Uterus (tissue), 4 donors: ENCODE measurements at places on chromosomes 13 and 19.
A peak's percentile ranks its signal among the peaks of the same experiment; 100 is the strongest.

DNA sequence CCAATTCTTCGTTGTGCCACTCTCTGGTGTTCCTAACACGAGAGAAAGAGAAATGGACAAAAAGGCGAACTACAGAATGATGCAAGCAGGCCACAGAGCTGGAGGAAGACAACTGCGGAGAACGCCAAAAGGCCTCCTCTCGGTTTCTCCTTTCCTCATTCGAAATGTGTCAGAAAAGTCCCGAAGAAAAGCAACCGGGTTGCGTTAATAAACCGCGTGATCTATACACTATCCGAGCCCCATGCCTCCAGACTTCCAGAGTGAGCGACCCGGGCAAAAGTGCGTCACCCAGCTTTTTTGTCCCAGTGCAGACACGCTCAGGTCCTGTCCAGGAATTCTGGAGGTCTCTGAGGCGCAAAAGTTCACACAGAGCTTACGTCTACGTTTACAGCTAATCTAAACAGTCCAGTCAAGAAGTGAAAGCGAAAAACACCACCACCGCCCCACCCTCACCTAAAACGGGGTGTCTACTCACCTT, 413 bp downstream of the N4BP2L2 start:
- H3K27ac ChIP-seq: peak overlapping the region; percentile 90
- H3K36me3 ChIP-seq: no peaks in the 10 kb centered on the region
- peak overlapping the region; percentile 76 for H3K4me3 ChIP-seq
- peaks cover 7% of the 10 kb centered on the region for H3K4me1 ChIP-seq
- no peak for DNase-seq

DNA sequence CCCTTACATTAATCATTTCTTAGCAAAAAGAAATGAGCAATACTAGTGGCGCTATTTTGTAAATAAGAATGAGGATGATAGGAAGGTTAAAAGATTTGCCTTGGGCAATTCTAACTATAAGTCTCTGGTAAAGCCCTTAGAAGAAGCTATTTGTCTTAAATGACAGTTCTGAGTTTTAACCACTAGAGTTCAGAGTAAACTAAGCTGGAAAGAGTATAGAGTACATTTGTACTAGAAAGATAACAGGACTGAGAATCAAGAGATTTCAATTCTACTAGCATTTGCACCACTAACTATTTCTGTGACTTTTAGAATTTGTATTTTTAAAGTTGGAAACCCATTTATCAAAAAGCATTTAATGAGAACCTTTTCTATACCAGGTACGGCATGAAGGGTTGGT, 750.3 kb downstream of the OLFM4 start:
- H3K27me3 ChIP-seq: peaks cover 9% of the 10 kb centered on the region
- H3K4me3 ChIP-seq: no peak overlapping the region
- no peaks in the 10 kb centered on the region for H3K4me1 ChIP-seq
- no peak for DNase-seq
- H3K27ac ChIP-seq: no peak overlapping the region

DNA sequence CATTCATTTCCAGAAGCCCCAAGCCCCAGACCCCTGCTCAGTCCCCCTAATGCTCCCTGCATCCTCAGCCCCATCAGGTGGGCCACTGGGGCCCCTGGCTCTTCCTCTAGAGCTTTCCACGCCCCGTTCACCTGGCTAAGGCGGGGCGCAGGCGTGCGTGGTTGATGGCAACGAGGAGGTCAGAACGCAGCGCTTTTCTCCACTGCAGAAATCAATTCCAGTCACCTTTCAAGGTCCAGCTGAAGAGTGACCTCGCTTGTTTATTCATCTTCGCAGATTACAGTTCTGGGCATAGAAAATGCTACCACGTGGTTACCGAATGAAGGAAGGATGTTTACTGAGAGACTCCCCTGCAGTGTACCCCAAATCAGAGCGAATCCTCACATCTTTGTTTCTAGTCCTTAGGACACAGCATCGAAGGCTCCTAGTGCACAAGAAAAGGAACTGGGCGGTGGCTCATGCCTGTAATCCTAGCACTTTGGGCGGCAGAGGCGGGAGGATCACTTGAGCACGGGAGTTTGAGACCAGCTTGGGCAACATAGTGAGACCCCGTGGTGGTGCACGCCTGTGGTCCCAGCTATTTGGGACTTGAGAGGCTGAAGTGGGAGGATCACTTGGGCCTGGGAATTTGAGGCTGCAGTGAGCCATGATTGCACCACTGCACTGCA, 828 bp upstream of the PBX4 start:
- no peak overlapping the region for H3K27ac ChIP-seq
- DNase-seq: no peak
- no peaks in the 10 kb centered on the region for H3K27me3 ChIP-seq
- no peaks in the 10 kb centered on the region for H3K36me3 ChIP-seq
- no peaks in the 10 kb centered on the region for H3K4me1 ChIP-seq
- H3K4me3 ChIP-seq: no peak overlapping the region

GRCh38 chr19:38644719-38645118, 2.7 kb upstream of the ACTN4 start:
- H3K4me1 ChIP-seq: no peaks in the 10 kb centered on the region
- no peaks in the 10 kb centered on the region for H3K27me3 ChIP-seq
- DNase-seq: no peak
- no peak overlapping the region for H3K27ac ChIP-seq

GRCh38 chr13:45932676-45933075, 81.1 kb upstream of the SIAH3 start:
- H3K4me1 ChIP-seq: no peaks in the 10 kb centered on the region
- H3K27ac ChIP-seq: no peak overlapping the region
- DNase-seq: no peak
- no peaks in the 10 kb centered on the region for H3K27me3 ChIP-seq

DNA sequence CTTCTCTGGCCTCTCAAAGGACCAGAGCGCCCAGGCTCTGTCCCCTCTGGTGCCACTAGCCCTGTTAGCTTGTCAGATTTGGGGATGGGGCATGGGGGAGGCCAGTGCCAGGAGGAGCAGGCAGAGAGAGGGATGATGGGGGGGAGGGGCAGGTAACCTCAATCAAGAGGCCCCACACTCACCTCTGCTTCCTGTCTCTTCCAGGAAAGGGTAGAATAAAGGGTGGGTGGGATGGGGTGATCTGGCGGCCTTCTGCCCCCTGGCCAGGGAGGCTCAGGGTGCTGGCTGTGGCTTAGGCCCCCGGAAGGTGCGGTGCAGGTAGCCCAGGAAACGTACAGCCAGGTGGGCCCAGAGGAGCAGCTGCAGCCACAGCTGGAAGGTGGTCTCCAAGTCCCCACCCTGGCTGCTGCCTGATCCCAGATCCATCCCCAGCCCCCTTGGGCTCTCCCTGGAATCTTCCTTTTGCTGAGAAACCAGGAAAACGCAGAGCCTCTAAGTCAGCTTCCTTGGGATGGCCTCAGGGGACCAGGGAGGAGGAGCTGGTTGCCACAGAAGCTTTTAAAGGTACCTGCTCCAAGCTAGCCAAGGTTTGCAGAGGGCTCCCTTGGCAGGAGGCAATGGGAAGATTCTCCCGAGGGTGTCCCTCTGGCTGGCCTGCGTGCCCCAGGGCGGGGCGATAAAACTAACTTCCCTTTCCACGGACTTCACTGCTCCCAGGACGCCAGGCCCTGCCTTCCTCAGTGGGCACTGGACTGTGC, 5.3 kb downstream of the PRKACA start:
- H3K4me3 ChIP-seq: peak overlapping the region; percentile 29
- no peaks in the 10 kb centered on the region for H3K36me3 ChIP-seq
- H3K4me1 ChIP-seq: peaks cover 29% of the 10 kb centered on the region
- DNase-seq: no peak

DNA sequence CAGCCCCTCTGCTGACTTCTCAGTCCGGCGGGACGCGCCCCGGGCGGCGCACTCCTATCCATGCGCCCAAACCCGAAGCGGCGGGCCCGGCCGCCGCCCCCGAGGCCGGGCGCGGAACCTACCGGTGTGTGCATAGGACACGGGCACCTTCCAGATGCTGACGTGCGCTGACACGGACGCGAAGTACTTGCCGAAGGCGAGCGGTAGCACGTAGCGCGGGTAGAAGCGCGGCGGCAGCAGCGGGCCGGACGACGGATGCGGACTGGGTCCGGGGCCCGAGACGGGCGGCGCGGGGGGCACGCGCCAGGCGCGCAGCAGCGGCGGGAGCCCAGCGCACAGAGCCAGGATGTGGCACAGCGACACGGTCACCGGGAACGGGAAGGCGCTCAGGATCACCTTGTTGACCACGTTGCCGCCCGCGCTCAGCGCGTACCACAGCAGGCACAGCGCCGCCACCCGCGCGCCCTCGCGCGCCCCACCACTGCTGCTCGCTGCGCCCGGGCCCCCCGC, 338 bp downstream of the SLC35E1 start:
- H3K27me3 ChIP-seq: no peaks in the 10 kb centered on the region
- DNase-seq: no peak
- peak overlapping the region; percentile 81 for H3K27ac ChIP-seq

DNA sequence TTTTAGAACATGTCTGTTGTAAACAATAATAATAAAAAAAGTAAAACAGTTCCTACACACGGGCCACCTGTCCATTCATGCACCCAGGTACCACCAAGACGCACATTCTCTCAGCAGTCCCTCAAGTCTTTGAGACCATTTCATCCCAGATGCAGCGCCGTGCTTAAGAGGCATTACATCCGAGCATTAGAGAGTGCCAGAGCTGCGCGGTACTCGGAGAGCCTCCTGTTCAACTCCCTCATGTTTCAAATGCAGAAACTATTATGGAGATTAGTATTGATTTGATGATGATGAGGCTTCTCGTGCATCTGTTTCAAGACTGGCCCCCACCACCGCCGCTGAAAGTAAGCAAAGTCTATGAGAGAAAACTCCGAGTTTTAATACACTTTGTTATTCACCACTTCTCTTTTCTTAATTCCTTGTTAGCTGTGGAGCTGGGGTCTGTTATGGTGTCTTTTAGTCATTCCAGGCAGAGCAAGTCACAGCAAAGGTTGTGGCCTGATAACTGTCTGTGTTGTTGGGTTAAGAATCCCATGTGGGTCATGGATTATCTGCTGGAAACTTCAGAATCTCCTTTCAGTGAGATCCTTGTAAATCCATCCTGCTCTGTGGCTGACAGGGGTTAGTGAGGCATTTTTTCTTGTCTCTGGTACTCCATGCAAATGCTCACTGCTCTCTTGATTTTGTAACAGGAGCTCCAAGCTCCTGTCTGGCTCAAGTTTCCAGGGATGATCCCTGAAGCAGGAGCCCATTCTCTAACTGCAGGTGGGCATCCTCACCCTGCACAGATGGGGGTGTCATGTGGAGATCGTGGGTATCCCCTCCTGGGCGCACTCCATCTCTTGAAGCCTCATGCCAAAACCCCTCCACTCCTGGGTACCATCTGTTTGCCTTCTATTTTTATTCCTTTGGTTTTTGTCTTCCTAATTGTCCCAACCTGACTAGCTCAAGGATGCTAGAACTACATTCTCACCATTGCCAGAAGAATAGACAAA, 74.9 kb upstream of the MTIF3 start:
- no peak overlapping the region for H3K27ac ChIP-seq
- DNase-seq: no peak
- no peaks in the 10 kb centered on the region for H3K36me3 ChIP-seq
- H3K4me3 ChIP-seq: no peak overlapping the region
- H3K4me1 ChIP-seq: no peaks in the 10 kb centered on the region
- H3K27me3 ChIP-seq: no peaks in the 10 kb centered on the region
